ENCODE measurements at places on chromosomes 2 and 18.

DNA sequence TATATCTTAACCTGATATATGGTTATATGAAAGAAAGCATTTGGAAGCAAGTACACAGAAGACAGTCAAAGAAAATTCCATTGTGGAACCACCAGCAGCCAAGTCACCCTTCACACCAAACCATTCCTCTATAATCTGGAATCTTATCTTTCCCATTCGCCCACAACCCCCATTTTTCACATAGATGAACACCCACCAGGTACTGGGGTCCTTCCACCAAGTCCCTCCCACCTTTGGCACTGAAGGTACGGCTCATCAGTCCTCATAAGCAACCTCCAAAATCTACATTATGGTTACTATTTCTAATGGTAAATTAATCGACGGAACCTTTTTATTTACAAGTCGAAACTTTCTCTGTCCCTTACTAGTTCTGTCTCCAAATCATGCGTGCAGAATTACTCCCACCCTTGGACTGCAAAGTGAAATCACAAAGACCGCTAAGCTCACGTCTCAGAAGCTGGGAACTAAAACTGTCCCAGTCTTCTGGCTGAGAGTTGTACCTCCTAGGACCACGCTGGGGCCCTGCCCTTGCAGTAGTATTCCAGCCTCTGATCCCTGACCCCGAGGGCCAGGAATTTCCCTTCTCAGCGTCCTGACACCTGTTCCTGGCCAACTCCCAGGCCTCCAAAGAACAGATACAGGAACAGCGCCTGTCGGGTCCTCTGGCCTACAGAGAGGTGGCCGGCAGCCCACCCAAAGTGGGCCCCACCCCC, 702 bp downstream of the OLA1 start:
- peak; percentile 78 for DNase-seq

DNA sequence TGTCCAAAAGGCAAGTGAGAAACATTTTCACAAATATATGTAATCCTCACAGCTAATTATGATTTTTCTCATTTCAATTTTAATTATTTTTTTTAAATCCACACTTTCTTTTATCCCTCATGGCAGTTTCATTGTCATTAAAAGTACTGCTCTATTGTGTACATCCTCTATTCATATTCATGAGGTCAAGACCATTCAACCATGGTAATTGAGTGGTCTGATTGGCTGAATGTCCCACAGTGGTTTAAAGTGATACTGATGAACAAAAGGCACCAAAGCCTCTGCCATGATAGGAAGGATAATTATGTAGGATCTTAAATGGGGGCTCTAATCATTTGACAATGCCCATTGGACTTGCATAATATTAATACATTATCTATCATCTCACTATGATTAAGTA, 108.4 kb upstream of the EPHA4 start:
- no peak for DNase-seq

DNA sequence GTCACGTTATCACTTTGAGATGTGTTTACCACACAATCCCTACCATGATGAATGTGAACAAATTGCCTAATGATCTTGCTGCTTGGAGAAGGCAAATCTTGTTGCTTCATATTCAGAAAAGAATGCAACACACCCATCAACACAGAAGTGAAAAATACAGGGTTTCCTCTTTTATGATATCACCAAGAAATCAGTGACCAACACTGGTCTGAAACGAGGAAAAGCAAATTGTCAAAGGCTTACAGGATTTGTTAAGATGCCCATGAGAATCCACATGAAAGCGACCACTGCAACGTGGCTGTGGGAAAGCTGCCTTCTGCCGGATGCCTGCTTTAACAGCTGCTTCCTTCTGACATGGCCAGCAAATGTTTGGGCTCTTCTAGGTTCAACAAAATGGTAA, 397.6 kb upstream of the LRATD1 start:
- no peak for DNase-seq

DNA sequence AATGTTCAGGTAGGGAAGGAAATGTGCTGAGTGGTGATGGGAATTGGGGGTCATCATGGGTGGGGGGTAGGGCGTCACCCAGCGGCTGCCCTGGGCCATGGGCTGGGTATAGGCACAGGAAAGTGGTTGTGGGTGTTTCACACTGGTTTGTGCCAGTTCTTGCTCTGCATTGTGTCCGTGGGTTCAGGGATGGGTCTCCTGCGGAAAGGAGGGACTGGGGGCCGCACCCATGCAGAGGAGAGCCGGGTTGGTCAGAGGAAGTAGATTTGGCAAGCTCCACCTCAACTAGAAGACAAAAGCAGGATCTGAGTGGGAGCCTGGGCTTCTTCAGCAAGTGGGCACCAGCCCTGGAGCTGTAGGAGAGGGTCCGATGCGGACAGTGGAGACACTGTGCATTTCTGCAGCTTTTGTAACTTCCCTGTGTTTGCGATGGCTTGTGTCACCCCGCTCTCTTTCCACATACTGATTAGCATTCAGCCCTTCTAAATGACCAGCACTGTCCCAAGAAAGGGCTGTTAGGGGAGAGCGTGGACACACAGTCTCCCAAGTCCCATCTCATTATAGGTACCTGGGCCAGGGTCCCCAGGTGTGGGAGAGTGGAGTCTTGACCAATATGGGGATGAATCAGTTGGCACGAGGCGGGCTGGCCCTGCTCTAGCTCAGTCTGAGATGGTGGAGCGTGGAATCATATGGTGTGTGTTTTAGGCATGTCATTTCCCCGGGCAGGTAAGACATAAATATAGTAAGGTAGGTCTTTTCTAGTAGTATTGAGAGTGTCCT, 67.2 kb downstream of the LRRFIP1 start:
- DNase-seq: no peak

GRCh38 chr18:62523631-62524439, 1.0 kb downstream of the ZCCHC2 start:
- peak; percentile 77 for DNase-seq

DNA sequence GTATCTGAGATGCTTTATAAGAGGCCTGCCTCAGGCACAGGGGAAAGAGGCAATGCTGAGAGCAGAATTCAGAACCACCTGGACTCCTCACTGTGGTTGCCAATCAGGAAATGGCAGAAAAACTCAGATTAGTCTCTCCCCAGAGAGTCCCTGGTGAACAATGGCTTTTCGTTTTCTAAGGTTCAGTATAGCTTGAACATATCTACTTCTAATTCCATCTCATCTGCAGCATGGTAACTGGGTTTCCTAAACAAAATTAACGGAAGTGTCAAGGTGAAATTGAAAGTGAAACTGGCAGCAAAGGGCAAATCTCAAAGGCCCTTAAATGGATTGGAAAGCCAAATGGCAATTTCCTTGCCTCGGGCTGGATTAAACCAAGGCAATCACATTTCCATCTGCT, 480.2 kb upstream of the ACVR2A start:
- DNase-seq: no peak

GRCh38 chr2:145752091-145752806, 1232.3 kb upstream of the ZEB2 start:
- DNase-seq: peak; percentile 81

DNA sequence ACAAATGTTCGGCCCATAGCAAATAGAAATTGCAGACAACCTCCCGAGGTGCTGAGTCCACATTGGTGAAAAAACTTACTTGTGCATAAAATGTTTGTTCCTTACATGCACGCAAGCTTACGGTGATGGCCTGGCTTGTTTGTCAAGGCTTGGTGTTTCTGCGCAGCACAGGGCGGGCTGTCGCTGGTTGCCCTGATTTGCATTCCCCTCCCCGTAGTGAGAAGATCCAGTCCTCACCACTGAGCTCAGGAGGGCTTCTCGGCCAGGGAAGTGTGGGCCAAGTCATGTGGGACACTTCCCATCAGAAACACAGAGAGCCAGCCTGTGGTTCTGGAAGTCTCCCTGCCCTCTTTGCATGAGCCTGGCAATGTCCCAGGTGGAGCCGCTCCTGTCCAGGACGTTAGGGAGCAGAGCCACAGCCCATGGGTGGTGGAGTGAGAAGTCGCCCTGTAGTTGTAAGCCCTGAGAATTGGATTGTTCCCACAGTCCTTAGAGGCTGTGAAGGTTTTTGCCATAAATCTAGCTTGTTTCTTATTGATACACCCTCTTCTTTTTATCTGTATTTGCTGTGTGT, 152.7 kb downstream of the TWIST2 start:
- no peak for DNase-seq

- no peak for DNase-seq
Observed at GRCh38 chr2:144378551-144378950, 141.4 kb downstream of the ZEB2 start.

GRCh38 chr18:79818631-79819030, 20.9 kb downstream of the KCNG2 start:
- no peak for DNase-seq

DNA sequence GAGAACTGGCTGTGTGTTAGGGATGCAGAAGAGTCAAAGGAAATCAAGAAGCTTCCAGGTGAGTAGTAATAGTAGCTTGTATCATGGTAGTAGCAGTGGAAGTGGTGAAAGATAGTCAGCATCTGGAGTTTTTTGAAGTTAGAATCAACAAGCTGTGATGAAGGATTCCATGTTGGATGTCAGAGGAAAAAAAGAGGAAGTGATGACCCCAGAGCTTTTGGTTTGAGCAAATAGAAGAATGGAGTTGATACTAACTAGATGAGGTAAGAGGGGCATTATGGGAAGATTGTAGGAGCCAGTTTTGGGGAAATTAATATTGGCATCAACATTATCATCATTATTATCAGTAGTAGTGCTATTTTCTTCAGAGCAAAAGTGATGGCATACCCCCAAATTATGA, 542.2 kb downstream of the XIRP2 start:
- no peak for DNase-seq

DNA sequence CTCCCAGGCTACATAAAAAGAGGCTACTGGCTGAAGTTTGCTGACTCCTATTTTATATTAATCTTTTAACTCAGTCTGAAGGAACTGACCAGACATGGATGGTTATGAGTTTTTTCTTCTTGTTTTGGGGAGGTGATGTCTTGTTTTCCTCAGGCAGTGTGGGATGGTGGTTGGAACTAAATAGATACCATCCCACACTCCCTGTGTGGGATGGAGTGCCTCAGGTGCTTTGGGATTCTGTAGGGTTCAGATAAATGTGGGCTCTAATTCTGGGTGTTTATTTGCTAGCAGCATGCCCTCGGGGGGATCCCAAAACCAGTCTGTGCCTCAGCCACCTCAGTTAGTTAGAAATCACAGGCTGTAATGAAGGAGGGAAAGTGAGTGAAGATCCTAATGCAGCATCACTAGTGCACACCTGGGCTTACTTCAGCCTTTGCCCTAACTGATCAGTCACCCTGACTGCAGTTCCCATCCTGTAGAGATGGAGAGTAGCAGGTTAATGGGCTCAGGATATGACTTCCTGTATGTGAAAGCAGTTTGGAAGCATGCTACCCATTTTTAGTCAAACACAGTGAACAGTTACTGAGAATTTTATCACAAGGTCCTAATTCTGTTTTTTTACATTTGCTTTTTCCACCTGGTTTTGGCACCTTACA, 132.2 kb downstream of the SPTBN1 start:
- no peak for DNase-seq

- DNase-seq: no peak
Observed at GRCh38 chr2:218927422-218927821, 32.0 kb upstream of the CDK5R2 start.

DNA sequence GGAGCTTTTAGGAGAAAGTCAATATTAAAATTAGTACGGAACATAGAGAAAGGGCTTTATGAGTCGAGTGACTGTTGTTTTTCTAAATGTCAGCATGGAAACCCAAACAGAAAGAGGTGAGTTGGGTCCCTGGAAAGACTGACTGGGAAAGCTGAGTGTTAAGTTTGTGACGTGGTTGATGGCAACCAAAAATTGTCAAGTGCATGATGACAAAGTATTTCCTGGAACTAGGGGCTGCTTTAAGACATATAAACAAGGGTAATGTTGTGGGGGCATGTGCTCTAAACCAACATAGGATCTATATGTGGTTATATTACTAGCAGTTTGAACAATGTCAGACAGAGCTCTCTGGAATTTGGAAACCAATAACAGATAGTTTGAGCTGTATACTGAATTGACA, 50.9 kb upstream of the GPD2 start:
- no peak for DNase-seq

- DNase-seq: no peak
Observed at GRCh38 chr2:228590681-228591080, 409.2 kb upstream of the SPHKAP start.

DNA sequence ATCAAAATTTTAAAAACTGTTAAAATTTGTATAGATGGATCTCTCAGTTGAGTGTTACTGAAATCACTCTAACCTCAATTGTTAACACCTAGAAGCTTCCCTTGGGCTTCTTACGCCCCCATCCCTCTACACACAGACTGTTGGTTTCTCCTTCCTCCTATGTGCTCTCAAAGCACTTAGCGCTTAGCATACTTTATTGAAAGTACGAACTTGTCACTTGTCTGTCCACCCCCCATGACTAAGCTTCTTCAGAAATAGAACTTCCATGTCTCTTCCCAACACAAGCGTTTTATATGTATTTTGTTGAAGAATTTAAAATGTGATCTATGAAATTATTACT, 441 bp downstream of the MPHOSPH10 start:
- no peak for DNase-seq

DNA sequence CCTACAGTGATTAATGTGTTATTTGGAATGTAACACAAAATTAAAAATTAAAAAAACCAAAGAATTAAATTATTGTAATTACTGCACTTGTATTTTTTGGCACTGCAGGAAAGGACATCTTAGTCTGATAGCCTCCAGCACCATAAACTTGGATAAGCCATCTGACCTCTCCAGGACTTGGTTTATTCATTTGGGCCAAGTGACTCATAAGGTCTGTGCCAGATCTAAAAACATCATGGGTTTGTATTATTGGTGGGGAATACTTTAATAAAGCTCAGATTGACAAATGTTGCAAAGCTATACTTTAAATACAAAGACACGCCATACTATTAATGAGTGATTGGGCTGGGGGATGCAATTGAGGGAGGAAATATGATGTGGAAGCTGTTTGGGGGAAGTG, 225.2 kb downstream of the ZNF521 start:
- no peak for DNase-seq

GRCh38 chr18:74501386-74501785, 5.2 kb downstream of the CNDP2 start:
- DNase-seq: peak; percentile 86

- peak; percentile 61 for DNase-seq
Observed at GRCh38 chr2:202317080-202317857, 51.7 kb downstream of the NOP58 start.

- no peak for DNase-seq
Observed at GRCh38 chr2:190792956-190793888, 87.4 kb upstream of the GLS start.

Data from mesendoderm (in vitro differentiated cells).